ENCODE measurements at places on chromosomes 3 and 15. TPM values are rescaled to one million over a fixed set of nuclear protein-coding genes. Genes with fewer than 3 reads are reported as not detected.

Gene CFAP100
- total RNA-seq: not detected

Gene OR5H15
- not detected for total RNA-seq

Gene LYZL4
- total RNA-seq: 1.5 TPM

Gene PLS1
- total RNA-seq: 4.9 TPM

Gene C3orf70
- total RNA-seq: 8.2 TPM

Gene NSUN3
- total RNA-seq: 12.3 TPM

Gene KCNAB1
- 0.96 TPM for total RNA-seq

Gene SNUPN
- 33.2 TPM for total RNA-seq

Gene LXN
- total RNA-seq: 13.6 TPM

Gene DET1
- total RNA-seq: 6.5 TPM

Gene RPP25
- 14.9 TPM for total RNA-seq

Gene IQSEC1
- total RNA-seq: 8.1 TPM

Gene LRTM1
- 1.6 TPM for total RNA-seq

Gene ANKRD63
- not detected for total RNA-seq

Gene EHHADH
- 13.4 TPM for total RNA-seq

Gene SUCNR1
- 0.12 TPM for total RNA-seq

Gene UPK1B
- total RNA-seq: not detected

Gene STAC
- total RNA-seq: 3.7 TPM

Gene GP9
- total RNA-seq: not detected

Gene NXPE3
- 18.7 TPM for total RNA-seq

Gene MRPS22
- 190 TPM for total RNA-seq

Gene SLC6A11
- not detected for total RNA-seq

Gene PLA2G4E
- total RNA-seq: not detected

Gene CLDN16
- total RNA-seq: not detected

Gene PLIN1
- total RNA-seq: 0.20 TPM

Gene SYNM
- total RNA-seq: 7.3 TPM

Gene TTLL3
- 7.4 TPM for total RNA-seq

Gene PCLAF
- total RNA-seq: 185 TPM

Gene PTPN23
- total RNA-seq: 10.2 TPM

Measured in RPMI7951 (cell line).